ENCODE measurements at places on chromosomes 12 and 14.

DNA sequence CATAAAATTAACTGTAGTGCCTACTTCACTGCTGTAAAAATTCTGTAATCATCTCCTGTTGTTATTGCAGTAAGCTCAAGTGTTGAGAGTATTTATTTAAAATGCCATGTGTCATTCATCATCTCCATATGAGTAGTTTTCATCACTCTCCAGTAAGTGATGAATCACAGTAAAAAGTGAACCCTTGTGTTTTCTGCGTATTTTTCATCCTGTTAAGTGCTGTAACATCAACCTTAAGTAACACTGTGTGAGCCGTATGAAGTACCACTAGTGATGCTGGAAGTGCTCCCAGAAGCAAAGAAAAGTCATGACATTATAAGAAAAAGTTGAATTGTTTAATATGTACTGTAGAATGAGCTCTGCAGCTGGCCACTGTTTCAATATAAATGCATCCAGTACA lies 55.4 kb downstream of the SLCO1B3 start:
- peak; percentile 34 for DNase-seq

- no peak for DNase-seq
Observed at GRCh38 chr12:113673458-113674238, 202.0 kb upstream of the LHX5 start.

- DNase-seq: peak; percentile 49
Observed at GRCh38 chr14:85280074-85280473, 249.9 kb upstream of the FLRT2 start.

- DNase-seq: no peak
Observed at GRCh38 chr12:99450036-99450630, 197.4 kb upstream of the GARIN6 start.

DNA sequence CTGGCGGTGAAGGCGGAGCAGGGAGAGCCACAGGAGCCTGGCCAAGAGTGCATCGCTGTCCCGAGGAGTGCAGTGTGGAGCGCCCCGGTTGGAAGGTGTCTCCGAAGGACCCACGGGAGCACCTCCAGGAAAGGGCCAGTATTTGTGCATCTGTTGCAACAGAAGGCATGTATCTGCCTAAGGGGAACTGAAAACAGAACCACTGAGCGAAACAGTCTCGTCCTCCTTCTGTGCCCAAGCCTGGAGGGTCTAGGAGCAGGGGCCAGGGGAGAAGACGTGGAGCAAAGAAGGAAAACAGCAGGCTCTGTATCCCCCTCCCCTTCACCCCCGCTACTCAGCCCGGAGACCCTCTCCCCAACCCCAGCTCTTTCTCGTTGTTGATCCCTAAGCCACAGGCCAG lies 5.3 kb upstream of the LRRC10 start:
- no peak for DNase-seq

- no peak for DNase-seq
Observed at GRCh38 chr12:116282371-116283286, 5.1 kb upstream of the MED13L start.

GRCh38 chr14:99263564-99264330 lies 8.2 kb downstream of the BCL11B start:
- no peak for DNase-seq

GRCh38 chr12:80761838-80762237 lies 45.1 kb downstream of the MYF5 start:
- DNase-seq: no peak

DNA sequence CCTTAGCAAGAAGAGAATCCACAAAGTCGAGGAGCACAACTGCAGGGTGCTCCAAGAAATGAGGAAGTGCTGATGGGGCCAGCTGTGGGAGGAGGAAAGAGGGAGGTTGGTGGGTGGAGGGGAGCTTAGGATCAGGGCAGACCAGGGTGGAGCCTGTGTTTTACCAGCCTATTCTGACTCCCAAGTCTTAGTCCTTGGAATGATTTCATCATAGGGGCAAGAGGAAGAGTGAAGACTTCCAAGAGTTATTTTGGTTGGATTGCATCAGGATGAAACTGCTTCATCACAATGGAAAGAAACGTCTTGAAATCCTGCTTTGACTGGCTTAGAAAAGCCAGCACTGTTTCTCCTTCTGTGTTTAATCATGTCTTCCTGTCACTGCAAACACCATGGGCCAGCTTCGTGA lies 194.0 kb downstream of the DPF3 start:
- peak; percentile 40 for DNase-seq

GRCh38 chr12:57632073-57632957 lies 686 bp downstream of the B4GALNT1 start:
- DNase-seq: no peak

GRCh38 chr12:81888961-81889360 lies 129.8 kb upstream of the PPFIA2 start:
- no peak for DNase-seq

DNA sequence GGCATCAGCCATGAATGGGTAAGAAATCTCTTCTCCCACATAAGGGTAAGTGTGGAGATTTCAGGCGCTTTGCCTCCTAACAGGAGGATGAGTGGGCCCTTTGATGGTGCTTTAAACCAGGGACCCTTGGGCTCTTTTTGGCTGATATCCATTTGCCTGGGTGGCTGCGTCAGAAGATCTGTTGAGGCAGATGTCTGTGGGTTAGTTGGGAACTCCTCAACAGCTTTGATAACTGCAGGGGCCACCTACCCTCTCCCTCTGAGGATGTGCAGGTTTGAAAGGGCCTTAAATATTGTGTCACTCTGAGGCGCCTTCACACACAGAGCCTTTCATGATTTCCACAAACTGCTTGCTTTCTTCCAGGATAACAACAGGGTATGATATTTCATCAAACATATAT lies 210.7 kb downstream of the PPM1H start:
- no peak for DNase-seq

- DNase-seq: no peak
Observed at GRCh38 chr14:36591482-36591881, 9.1 kb upstream of the NKX2-8 start.

DNA sequence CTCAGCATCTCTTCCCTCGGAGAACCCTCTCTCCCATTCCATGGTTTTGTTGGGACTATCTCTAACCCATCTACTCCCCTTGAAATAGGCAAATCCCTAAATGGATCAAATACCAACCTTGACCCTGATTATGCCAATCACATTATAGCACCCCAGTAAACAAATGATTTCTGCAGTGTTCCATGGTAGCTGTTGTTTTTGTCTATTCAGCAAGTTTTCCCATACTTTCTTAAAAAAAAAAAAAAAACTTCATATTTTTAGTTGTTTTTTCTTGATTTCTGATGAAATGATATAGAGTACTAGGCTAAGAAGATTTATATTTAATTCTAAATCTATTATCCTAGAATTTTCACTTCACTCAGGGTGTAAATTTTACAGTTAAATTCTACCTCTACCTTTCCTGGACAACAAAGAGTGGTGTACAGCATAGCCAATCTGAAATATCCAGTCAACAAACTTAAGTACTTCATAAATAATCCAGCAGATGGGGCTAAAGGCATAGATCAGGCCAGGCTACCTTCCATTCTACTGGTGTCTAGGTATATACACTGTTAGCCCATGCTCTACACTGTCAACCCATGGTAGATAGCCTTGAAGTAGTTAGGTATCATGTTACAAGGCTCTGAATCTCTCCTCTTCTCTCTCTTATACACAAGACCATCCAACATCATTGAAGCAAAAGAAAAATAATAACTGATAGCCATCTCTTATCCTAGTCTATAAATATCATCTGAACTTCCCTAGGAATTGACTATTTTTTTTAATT lies 82.2 kb downstream of the PLEKHG7 start:
- peak; percentile 84 for DNase-seq

DNA sequence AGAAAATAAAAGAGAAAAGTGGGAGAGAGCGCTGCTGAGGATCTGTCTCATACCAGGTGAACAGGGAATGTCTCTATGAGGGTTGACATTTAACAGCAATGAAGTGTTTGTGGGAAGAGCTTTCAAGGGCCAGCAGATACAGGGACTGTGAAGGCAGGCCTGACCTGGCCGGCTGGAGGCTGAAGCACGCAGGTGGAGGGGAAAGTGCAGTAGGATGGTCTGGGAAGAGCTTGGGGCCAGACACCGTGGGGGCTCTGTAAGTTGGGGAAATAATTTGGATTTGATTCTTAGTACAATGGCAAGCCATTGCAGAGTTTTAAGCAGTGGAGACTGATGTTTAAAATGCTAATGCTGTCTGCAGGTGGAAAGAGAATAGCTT lies 23.8 kb upstream of the DHRS2 start:
- no peak for DNase-seq

- no peak for DNase-seq
Observed at GRCh38 chr12:39368096-39368495, 74.8 kb downstream of the KIF21A start.

- DNase-seq: no peak
Observed at GRCh38 chr14:104249706-104250105, 111.3 kb downstream of the KIF26A start.

Data from HT1080 (cell line).